ENCODE measurements at places on chromosomes 11 and 22.

GRCh38 chr22:19703869-19704268 is 10.4 kb upstream of the SEPTIN5 start:
- no peak for DNase-seq

DNA sequence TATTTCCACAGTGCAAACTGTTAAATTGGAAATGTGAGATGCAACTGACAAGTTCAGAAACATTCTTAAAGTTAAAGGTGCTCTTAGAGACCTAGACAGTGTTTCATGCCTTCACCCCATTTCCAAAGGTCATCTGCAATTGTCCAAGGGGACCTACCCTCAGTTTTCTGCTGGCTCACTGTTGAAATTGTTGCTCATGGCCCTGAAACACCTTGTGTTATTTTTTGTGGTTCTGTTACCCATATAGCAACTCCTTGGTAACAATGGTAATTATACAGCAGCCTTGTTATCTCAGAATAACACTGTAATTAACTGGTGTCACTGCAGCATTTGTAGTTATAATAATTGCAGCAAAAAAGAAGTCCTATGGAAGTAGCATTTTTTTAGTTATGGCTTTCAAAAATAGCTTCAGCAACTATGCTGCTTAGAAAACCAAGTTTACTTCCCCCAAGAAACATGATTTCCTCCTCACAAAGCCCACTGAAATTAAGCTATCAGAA is 49.2 kb upstream of the CCDC34 start:
- no peak for DNase-seq

DNA sequence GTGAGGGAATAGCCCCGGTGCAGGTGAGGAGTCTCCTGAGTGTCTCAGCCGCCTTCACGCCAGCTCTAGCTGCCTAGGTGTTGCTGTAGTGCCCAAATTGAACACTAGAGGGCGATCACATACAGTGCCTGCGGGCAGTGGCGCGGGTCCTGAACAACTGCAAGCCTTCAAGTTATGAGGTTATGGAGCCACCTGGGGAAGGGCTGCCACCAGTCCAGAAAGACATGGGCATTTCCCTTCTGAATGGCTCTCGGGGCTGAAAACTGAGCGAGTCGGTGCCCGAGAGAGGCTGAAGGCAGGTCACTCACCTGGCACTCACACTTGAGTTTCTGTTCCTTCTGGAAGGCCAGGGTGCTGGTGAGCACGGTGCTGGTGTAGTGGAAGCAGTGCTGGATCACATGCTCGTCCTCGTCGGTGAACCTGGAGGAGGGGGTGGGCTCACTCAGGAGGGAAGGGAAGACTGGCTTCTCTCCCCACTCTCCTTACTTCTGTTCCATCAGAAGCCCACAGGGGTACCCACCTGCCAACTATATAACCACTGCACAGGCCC is 88.4 kb downstream of the PDE2A start:
- peak; percentile 81 for DNase-seq

GRCh38 chr22:48314073-48314472 is 1513.6 kb downstream of the BRD1 start:
- no peak for DNase-seq

- no peak for DNase-seq
These were observed 40.0 kb downstream of the DCUN1D5 start for GRCh38 chr11:103051981-103052380.

- no peak for DNase-seq
These were observed 2.2 kb upstream of the RAB30 start for GRCh38 chr11:83073884-83074283.

DNA sequence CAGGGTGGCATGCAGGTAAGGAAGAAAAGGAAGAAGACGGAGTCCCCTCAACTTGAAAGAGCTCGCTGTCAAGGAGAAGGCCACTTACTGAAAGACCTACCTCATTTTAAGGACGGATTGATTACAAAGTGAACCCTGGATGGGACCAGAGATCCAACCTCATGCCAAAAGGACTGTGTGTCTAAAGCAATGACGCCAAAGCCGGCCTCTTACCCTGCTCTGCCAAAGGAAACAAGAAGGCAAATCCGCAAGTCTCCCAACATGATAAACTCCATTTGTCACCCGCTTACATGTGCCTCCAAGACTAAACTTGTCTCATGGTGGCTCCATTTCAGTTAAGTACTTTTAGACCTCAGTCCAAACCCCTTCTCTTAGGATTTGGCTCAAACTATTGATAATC is 148.7 kb upstream of the MTMR2 start:
- DNase-seq: no peak

- no peak for DNase-seq
These were observed 459.7 kb downstream of the DLG2 start for GRCh38 chr11:85167471-85167870.

- no peak for DNase-seq
These were observed 232.1 kb downstream of the C11orf87 start for GRCh38 chr11:109654091-109654490.
